Frontal cortex (tissue), 4 donors: ENCODE measurements at places on chromosomes 6 and 20. TPM values are rescaled to one million over a fixed set of nuclear protein-coding genes. Genes with fewer than 3 reads are reported as not detected.

Gene ERGIC3
- 233 TPM for total RNA-seq

Gene SLC22A16
- not detected for total RNA-seq

Gene MMP24
- total RNA-seq = 102 TPM

Gene SLC17A1
- not detected for total RNA-seq

Gene ROS1
- not detected for total RNA-seq

Gene RSPO4
- under 0.01 TPM for total RNA-seq

Gene SEMG1
- total RNA-seq = not detected

Gene ZNF334
- total RNA-seq = 11.4 TPM

Gene SGK1
- 54.6 TPM for total RNA-seq

Gene POU3F2
- 142 TPM for total RNA-seq

Gene PLTP
- 19.2 TPM for total RNA-seq

Gene WFDC6
- total RNA-seq = not detected

Gene MROH8
- 5.3 TPM for total RNA-seq

Gene TMEM74B
- total RNA-seq = 9.4 TPM

Gene FOXQ1
- total RNA-seq = 1.2 TPM

Gene BHLHE23
- total RNA-seq = not detected

Gene LINC00237
- total RNA-seq = 0.82 TPM

DNA sequence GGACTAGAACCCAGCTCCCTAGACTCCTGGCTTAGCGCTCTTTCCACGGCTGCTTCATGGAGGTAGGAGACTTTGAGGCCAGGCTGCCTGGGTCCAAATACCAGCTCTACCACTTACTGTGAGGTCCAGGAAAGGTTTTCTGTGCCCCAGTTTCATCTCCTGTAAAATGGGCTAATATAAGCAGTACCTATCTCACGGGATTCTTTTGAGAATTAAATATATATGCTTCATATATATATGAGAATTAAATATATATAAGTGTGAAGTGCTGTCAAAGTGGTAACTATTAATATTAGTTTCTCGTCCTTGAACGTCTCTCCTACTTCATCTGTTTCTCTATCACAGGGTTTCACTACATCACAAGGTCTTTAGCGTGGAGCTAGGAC, 10.2 kb upstream of the LY6G5C start:
- DNase-seq = no peak

DNA sequence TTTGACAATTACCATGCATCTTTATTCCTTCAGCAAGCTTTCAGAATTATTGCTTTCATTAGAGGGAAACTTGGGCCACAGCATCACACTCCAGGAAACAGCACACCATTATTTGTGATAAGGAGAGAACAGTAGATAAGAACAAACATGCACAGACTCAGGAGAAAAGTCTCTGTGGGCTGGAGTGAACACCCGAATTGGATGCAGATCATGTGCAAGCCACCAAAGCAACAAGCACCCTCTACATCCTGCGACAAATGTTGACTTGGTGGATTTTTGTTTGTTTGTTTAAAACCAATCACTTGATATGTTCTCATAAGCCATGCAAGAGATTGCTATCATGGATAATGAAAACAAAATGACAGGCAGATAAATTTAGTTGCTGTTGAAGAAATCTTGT, 67.7 kb upstream of the ZFP64 start:
- no peak for DNase-seq

DNA sequence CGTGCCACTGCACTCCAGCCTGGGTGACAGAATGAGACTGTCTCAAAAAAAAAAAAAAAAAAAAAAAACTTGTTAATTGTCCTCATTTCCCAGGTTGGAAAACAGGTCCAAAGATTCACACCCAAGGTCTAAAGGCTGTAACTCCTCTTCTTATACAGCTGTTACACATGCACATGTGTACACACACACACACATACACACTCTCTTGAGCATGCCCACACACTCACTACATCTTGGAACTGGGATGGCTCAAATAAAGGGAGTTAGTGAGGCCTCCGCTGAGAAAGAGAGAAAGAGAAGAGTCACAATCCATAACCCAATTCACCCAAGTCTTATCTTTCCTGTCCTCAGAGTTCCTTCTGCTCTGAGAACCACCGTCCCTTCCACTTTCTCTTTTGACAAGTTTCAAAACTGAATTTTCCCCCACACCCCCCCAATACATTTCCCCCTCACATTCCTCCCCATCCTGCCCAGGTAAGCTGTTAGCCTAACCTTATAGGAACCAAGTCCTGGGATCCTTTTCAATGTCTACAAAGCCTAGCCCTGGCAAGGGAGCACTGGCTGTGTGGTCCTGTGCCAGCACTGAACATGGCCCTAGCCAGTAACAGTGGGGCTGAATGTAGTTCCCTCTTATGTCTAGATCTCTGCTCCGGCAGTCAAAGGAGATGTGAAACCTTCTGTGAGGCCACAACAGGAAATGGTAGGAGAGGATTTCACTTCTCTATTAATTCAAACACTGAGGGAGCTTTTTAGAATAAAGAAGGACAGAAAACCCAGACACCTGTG, 3.2 kb upstream of the HLA-DMB start:
- DNase-seq = no peak

- no peak for DNase-seq
Observed at GRCh38 chr6:161917645-161918044, 643.8 kb upstream of the AGPAT4 start.

GRCh38 chr20:39381595-39381994, 419.5 kb downstream of the DHX35 start:
- peak; percentile 2 for DNase-seq

GRCh38 chr20:10861090-10861489, 187.3 kb upstream of the JAG1 start:
- no peak for DNase-seq

GRCh38 chr20:56391037-56391436, 978 bp downstream of the AURKA start:
- no peak for DNase-seq

- DNase-seq = no peak
Observed at GRCh38 chr6:23637296-23637695, 488.7 kb upstream of the NRSN1 start.

GRCh38 chr6:163579111-163579879, 164.8 kb downstream of the QKI start:
- no peak for DNase-seq

GRCh38 chr6:156164701-156165452, 612.3 kb upstream of the ARID1B start:
- no peak for DNase-seq

DNA sequence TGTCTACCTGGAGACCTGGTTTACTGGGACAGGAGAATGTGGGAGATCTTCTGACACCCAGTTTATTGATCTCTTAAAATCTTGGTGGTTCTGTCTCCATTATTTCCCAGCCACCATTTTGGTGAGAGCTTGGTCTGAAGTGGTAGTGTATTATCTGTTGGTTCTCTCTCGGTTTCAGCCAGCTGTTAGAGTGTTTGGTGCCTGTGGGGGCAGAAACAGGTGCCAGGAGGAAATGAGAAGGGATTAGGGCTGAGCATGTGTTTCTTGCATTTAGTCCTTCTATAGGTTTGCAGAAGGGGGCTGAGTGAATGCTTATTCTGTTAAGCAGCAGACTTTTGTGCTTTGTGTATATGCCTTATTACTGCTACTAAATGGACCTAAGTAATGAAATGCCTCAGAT, 9.6 kb downstream of the JARID2 start:
- DNase-seq = no peak

DNA sequence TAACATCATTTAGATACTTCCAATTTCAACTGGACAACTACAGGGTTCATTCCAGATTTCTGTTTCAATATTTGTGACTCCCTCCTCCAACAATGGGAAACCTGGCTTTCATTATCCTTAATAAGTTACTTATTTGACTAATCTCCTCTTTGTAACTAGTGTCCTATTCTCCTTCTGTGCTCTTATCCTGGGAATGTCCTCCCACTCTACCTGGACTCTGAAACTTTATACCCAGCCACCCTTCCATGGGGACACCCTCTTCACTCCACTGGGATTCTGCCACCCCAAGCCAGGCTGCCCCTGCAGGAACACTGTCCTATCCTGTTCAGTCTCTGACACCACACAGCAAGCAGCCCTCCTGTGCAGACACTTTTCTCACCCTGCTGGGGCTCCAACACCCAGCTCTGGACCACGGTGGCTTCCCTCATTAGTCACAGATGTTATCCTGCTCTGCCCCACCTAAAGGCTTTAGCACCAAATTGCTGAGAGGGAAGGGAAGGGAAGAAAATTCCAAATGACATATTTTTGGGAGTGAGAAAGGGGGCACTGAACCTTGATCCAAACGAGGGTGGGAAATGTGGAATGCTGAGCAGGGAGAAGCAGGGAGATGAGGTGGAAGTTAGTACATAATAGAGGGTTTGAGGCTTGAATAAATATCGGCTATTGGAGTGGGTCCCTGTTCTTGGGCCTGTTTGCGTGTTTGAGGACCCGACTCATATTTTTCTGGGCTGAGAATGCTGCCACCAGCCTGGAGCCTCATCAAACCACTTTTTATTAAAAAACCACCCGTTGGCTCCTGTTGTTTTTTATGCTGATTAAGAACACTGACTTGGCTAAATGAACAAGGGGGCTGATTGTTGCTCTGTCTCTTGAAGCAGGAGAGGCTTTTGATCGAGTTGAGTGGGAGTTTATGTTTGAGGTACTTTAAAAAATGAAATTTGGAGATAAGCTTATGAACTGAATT, 54.0 kb upstream of the AKIRIN2 start:
- DNase-seq = no peak

GRCh38 chr20:53595018-53595378, 1.4 kb upstream of the ZNF217 start:
- no peak for DNase-seq

GRCh38 chr6:157162766-157163433, 160.4 kb downstream of the TMEM242 start:
- DNase-seq = no peak

GRCh38 chr6:4848382-4849068, 72.3 kb downstream of the CDYL start:
- no peak for DNase-seq

GRCh38 chr6:81999270-81999669, 246.8 kb upstream of the TENT5A start:
- no peak for DNase-seq

DNA sequence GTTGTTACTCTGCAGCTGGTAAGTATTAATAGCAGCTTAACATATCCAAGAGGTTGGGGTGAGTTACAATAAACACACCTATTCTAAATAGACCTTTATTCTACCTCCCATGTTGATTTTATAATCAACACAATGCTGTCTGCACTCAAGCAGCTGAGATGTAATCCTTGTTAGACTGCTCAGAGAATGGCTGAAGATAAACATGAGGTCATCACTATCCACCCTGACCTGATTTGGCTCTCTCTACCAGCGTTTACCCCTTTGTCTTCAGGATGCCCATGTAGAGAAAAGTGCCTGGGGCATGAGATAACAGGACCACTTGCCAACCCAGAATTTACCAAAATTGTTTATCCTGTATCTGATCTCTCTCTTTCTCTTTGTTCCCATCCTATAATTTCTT, 220.7 kb upstream of the DEFB112 start:
- DNase-seq = no peak

GRCh38 chr6:124958149-124958548, 4.1 kb upstream of the RNF217 start:
- no peak for DNase-seq

GRCh38 chr20:53216856-53217576, 244.9 kb downstream of the TSHZ2 start:
- peak; percentile 58 for DNase-seq

DNA sequence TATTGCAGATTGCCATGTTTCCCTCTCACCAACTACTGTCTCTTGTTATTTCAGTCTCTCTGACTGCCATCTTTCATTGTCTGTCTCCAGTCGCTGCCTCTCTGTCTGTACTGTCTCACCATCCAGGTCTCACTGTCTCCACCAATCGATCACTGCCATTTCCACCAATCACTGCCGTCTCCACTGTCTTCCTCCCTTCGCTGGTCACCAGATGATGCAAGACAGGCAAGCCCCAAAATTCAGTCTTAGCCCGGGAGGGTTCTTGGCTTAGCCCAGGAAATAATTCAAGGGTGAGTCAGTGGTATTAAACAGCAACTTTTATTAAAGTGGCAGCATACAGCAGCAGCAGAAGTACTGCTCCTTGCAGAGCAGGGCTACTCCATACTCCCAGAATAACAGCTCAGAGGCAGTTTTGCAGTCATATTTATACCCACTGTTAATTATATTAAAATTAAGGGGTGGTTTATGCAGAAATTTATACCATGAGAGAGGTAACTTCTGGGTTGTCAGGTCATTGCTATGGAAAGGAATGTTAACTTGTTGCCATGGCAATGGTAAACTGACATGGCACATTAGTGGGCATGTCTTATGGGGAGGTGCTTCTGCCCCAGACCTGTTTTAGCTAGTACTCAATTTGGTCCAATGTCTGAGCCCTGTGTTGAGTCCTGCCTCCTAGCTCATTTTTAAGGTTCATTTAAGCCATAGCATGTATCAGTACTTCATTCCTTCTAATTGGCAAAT, 23.0 kb upstream of the ECHDC1 start:
- DNase-seq = no peak

- DNase-seq = no peak
Observed at GRCh38 chr6:125808060-125808459, 17.3 kb downstream of the NCOA7 start.

- no peak for DNase-seq
Observed at GRCh38 chr20:59680148-59680650, 75.9 kb downstream of the PHACTR3 start.

DNA sequence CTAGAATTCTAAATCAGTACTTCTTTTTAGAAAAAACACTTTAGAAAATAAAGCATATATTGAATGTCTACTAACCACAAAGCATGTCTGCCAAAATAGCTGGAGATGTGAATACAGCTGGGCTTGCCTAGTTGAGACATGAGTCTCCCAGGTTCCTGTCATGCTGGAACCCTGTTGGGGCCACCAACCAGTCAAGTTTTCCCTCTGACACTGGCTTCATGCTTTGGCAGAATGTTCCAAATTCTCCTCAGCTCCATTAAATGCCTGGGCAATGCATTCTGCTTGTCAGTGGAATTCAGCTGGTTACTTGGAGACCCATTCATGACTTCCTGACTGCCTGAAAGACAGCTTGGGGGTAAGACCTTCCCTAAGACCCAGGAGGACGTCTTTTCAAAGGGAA, 87.2 kb downstream of the PRND start:
- DNase-seq = no peak

GRCh38 chr6:151196555-151196954, 43.2 kb upstream of the AKAP12 start:
- DNase-seq = no peak

DNA sequence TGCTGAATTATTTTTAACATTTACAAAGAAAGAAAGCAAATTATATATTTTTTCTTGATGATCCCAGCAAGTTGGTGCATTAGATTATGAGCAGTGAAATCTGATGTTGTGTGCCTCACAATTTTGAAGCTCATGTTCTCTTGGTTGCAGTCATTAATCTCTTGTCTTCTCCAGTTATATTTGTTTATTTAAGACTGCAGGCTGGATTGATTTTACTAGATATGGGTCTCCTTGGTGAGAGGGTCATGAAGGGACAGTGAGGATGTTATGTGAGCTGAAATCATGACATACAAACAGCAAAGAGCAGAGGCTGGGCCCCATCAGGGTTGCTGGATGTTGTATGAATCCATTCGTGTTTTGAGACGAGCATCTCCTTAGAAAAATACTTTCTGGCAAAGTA, 64.2 kb upstream of the AKIRIN2 start:
- DNase-seq = no peak

GRCh38 chr6:41577356-41578216, 31.4 kb downstream of the FOXP4 start:
- DNase-seq = no peak

GRCh38 chr6:135086414-135086764, 31.8 kb upstream of the HBS1L start:
- DNase-seq = no peak

GRCh38 chr6:137724495-137725211, 142.4 kb upstream of the TNFAIP3 start:
- no peak for DNase-seq
